ENCODE measurements at places on chromosomes 13 and 19.

DNA sequence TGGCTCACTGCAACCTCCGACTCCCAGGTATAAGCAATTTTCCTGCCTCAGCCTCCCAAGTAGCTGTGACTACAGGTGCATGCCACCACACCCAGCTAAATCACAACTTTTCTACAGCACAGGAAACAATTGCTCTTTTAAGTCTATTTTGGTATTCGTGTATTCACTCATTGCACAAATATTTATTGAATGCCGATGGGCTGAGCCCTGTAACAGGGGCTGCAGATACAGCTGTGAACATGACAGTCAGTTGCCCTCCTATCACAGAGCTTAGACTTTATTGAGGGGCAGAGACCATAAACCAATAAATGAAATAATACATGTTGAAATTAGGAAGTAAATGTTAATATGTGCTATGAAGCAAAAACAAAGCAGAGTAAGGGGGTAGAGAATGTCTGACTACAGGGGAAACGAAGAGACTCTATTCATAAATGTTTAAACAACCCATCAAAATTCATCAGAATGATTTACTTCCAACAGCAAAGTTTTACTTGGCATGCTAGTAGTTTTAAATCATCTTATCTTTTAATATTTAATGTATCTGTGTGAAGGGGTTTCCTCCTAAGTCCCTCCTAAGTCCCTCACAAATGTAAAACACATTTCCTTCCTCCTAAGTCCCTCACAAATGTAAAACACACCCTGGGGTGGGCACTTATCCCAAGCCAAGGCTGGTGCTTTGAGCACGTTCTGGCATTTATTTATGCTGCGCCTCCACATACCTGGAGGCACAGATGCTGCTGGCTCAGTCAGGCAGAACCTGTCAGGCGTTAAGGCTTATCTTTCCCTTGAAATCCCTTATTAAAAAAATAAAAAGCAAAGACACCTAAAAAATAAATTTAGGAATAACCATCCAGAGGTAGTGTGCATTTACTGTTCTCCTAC lies 140.8 kb downstream of the MIPEP start:
- no peak for DNase-seq

- peak; percentile 97 for DNase-seq
Measured at GRCh38 chr19:8648240-8648639, 17.8 kb downstream of the NFILZ start.

DNA sequence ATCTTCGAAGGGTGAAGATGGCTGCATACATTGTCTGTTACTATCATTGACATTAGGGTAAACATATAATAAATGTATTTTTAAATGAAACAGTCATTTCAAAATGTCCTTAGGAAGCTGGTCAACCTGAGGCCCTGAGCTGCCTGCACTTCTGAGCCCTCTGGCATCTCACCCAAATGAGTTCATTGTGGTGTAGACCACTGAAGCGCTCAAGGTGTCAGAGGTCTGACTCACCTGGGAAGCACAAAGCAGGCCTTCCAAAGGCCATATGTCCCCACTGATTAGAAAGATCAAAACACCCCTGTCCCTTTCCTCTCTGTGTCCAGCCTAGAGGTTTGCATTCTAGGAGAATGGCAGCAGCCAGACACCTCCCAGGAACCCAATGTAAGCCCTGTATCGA lies 59.6 kb downstream of the COL4A2 start:
- no peak for DNase-seq

- no peak for DNase-seq
Measured at GRCh38 chr19:1978346-1978894, 37.1 kb downstream of the BTBD2 start.

DNA sequence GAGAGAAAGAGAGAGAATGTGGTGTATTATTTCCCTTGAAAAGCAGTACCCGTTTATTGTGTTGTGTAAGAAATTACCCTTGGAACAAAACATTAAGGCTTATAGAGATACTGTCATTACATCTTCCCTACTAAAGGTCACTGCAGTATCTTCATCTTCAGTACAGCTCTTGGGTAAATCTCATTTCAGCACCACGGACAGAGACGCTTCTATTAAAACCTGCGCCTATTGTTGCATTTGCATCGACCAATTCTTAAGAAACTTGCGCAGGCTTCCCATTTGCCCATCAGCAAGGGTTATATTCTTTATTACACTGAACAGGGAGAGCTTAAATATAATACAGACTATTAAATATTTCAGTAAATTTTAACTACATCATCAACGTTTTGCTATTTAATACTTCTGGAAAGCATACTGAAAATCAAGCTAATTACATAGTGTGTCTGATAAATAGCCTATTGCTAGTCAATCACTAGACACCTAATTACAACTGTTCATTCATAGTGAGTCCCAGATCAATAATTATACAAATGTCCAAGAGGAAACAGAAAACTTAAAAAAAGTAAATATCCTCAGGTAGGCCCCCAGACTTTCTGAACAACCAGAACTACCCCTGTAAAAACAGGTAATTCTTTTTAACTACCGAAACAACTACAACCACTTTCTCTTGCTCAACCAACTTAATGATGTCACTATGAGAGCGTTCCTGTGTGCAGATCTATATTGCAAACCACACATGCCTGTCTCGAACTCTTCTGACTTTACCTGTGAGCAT lies 350.6 kb downstream of the LIG4 start:
- DNase-seq, result peak; percentile 16

DNA sequence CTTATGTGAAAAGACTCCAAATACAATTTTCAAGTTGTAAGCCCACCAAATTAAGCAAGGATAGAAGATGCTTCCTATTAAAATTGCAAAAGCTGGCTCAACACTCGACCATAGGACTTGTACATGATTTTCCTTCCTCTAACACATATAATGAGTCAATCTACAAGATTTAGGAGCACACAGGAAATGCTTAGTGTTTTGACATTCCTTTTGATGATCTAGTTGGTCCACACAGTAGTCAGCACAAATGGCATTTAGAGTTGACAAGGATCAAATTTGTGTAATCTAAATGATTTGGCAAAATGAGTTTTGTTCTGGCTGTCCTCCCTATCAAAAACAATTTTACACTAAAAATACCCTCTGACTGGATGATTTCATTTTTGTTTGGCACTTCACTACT lies 340.2 kb downstream of the DIAPH3 start:
- no peak for DNase-seq

DNA sequence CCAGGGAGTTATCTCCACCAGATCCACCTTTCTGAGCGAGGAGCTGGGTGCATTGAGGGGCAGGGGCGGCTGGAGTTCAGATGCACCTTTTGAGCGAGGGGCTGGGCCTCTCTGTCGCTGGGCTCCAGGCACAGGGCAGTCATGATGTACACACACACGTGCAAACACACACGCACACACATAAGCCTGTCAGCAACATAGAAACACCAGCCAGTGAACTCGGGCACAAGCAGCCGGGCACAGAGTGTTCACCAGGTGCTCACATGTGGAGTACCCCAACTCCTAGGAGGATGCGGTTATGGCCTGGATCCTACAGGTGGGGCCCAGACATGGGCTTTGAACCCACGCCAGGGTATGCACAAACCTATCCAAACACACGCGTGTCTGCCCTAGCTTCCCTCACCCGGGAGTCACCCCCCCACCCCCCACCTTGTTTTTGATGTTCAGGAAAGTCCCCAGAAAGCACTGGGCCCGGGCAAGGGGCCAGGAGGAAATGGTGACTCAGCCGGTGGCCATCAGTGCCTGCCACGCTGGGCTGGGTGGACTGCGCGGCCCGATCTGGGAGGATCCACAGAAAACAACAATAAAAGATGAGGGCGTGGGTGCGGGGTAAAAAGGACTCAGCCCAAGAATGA lies 13.3 kb downstream of the ARRDC2 start:
- peak; percentile 25 for DNase-seq

- DNase-seq, result peak; percentile 19
Measured at GRCh38 chr19:54430306-54431254, 15.3 kb downstream of the TTYH1 start.

GRCh38 chr19:42114412-42114811 lies 17.8 kb downstream of the POU2F2 start:
- peak; percentile 46 for DNase-seq

DNA sequence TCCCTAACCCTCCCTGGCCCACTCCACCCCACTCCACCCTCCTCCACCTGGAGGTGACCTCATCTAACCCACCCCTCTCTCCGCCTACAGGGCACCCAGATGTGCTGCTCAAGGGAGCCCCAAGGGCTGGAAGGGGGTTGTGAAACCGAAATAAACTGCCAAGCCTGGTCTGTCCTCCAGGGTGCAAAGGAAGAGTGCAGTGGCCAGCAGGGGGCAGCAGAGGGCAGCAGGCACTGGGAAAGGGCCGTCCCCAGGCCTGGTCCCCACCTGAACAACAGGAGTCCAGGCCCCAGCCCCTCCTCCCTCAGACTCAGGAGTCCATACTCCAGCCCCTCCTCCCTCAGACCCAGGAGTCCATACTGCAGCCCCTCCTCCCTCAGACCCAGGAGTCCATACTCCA lies 8.4 kb upstream of the BCAM start:
- DNase-seq, result peak; percentile 85

- DNase-seq, result no peak
Measured at GRCh38 chr19:40323705-40324104, 24.5 kb downstream of the C19orf47 start.

DNA sequence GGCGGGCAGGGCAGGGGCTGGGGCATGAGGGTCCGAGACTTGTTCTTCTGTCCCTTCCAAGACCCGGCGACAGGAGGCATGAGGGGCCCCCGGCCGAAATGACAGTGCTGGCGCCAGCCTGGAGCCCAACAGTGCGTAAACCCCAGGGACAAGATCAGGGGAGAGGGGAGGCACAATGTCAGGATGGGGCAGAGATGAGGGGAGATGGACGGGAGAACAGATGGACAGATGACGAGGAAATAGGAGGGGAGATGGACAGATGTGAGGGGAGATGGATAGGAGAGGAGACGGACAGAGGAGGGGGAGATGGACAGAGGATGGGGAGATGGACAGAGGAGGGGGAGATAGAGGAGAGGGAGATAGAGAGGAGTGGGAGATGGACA lies 518 bp downstream of the FLT3LG start:
- DNase-seq, result no peak

DNA sequence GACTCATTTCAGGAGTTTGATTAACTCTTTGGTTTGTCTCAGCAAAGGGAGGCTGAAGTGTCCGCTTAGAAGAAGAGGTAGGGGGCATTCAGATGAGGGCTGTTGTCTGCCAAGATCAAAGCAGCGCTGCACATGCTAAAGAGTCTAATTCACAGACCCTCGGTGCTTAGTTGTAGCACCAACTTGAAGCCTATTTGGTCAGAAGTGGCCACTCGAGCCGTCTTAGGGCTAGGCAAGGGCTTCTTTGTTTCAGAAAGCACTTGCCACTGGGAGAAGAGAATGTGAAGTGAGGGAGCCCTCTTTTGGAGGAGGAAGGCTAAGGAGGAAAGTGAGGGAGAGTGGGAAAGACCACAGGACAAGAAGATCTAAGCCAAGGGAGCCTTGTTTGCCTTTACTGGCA lies 313.4 kb upstream of the TMTC4 start:
- DNase-seq, result no peak

DNA sequence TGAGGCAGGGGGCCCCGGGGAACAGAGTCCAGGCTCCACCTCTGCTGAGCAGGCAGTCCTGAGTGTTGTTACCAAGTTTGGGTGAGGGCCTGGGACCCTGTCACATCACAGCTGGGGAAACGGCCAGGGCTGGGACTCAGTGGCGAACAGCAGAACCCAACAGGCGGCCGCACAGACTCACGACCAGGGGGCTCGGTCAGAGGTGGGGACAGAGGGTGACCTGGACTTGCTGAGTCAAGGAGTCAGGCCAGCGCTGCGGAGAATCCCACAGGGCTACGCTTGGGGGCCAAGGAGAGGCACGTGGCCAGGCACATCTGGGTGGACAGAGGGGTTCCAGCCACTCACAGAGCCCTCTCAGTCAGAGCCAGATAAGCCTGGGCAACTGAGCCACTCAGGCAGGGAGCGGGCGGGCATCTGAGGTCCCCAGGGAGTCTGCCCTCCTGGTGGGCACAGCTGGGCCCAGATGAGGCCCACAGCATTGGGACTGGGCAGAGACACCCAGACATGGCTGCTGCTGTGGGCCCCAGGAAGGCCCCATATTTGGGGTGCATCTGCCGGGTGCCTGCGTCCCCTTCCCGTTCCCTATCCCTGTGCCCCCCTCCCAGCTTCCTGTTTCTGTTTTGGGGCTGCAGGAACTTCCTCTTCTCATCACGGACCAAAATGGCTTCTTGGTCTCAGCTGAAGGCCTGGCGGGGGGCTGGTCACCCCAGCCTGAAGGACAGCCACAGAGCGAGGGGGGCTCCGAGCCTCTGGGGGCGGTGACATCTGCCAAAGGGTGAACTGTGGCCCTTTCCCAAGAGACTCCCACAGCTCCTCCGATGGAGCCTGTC lies 34.0 kb downstream of the CEBPA start:
- DNase-seq, result peak; percentile 83

- no peak for DNase-seq
Measured at GRCh38 chr19:1850809-1851653, 2.7 kb upstream of the REXO1 start.

DNA sequence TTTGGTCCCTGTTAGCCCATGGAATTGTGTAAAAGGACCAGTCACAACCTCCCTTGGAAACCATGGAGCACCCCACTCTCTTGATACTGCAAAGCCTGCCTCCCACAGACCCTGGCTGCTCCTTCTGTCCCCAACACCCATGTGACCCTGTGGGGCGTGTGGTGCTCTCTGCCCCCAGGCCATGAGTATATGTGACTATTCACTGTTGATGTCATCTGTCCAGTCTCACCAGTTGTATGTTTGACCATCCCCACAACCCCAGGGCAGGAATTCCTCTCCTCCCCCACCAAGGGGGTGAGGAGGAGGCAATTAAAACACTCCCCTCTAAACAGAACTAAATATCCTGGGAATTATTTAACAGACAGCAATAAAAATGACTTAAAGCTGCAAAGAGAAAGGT lies 35.2 kb downstream of the KCTD15 start:
- no peak for DNase-seq

DNA sequence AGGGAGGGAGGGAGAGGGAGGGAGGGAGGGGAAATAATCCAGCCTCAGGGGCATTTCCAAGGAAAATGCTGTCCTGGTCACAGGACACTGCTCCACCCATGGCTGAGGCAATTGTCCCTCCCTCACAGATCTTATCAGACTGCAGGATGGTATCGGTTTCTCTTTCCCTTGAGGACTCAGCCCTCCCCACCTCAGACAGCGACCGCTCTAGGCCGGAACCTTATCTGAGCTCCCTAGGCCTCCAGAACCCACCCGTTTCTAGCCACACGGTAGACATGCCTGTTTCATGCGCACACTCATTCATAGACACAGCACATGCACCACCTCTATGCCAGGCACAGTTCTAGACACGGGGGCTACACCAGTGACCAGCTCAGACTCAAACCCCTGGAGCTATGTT lies 10.0 kb upstream of the IZUMO2 start:
- no peak for DNase-seq

DNA sequence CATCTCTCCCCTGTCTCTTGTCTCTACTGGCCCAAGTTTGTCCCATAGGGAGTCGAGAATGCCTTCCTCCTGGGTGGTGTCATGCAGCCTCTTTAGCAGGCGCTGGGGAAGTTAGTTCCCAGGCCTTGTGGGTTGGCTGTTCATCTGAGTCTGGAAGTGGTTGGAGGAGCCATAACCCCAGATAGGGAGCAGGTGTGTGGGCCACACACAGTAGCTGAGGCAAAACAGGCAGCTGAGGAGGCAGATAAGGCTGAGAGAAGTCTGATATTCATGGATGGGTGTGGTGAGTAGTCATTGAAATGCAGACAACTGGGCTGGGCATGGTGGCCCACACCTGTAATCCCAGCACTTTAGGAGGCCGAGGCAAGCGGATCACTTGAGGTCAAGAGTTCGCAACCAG lies 40.9 kb upstream of the KPNA3 start:
- no peak for DNase-seq

Measured in MV-4-11 (cell line).